ENCODE measurements at places on chromosomes 1 and 21.

DNA sequence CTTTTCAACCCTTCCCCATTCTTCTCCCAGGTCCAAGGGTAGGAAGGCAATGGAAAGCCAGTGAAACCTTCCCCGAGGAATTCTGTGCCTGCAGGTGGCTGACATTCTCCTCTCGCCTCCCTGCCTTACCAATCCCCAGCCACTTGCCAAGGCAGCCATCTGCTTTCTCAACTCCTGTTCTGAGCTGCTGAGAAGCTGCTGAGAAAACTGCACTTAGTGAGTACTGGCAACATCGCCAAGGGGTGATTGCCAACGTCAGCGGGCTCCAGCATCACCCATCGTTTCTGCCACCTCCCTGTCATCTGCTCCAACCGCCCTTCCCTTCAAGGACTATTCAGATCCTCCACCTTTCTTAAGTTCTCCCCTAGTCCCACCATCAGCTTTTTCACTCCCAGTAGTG is 106.0 kb downstream of the PTPRU start:
- DNase-seq, result no peak

DNA sequence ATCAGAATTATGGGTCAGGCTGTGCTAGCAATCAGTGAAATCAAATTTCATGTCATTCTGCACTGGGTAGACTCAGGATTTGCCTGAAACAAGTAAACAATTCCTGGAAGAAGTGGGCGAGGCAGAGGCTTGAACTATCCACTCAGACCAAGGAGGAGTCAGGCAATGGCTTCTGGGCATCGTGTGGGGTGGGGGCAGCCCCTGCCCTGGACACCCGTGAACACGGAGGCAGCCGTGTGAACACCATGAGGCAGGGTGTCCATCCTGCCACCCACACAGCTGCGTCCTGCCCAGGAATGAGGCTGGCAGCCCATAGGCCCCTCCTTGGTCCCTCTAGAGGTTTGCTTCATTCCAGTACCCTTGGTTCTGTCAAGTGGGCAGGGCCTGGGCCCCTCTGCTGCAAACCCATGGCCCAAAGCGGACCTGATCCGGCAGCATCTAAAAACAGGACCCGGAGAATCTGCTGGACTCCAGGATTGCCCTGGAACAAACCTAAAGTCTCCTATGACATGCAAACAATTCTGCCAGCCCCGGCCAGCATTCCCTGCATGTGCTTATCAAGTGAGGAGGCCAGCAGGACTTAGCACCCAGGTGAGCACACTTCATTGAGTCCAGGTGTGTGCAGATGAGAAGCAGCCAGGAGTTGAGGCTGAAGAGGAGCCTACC is 69.5 kb downstream of the PDE9A start:
- no peak for DNase-seq

- DNase-seq, result no peak
Measured at GRCh38 chr1:159532922-159533321, 2.9 kb downstream of the OR10J5 start.

DNA sequence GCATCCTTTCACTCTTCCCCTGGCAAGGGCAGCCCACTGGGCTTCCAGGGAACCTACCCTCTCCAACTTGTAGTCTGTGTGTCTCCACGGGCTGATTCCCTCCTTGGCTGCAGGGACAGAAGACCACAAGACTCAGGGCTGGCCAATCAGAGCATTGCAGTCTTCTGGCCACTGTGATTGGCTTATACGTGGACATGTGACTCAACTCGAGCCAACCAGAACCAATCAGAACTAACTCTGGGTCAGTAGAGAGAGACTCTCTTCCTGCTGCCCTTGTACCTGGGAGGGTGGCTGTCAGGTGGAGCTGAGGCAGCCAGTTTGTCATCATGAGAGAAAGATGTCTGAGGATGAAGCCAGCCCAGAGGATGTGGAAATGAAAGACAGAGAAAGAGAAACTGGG is 64.0 kb downstream of the DHRS3 start:
- no peak for DNase-seq

- no peak for DNase-seq
Measured at GRCh38 chr1:226512076-226512728, 36.4 kb upstream of the STUM start.

DNA sequence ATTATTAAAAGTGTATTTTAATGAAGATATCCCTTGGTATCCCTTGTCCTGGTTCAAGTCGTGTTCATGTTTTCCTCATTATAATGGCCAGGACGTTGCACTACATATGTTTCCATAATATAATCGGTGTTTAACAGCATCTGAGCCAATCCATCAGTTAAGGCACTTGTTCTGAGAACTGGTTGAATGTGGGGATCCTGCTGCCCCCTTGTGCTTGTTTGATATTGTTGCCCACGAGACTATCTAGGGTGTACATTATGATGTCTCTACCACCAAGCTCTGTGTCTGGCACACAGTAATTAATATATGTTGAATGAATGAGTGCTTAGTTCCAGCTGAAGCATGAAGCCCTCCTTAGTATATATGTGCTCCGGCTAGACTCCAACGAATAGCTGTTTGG is 193.0 kb downstream of the CACNA1E start:
- DNase-seq, result no peak

DNA sequence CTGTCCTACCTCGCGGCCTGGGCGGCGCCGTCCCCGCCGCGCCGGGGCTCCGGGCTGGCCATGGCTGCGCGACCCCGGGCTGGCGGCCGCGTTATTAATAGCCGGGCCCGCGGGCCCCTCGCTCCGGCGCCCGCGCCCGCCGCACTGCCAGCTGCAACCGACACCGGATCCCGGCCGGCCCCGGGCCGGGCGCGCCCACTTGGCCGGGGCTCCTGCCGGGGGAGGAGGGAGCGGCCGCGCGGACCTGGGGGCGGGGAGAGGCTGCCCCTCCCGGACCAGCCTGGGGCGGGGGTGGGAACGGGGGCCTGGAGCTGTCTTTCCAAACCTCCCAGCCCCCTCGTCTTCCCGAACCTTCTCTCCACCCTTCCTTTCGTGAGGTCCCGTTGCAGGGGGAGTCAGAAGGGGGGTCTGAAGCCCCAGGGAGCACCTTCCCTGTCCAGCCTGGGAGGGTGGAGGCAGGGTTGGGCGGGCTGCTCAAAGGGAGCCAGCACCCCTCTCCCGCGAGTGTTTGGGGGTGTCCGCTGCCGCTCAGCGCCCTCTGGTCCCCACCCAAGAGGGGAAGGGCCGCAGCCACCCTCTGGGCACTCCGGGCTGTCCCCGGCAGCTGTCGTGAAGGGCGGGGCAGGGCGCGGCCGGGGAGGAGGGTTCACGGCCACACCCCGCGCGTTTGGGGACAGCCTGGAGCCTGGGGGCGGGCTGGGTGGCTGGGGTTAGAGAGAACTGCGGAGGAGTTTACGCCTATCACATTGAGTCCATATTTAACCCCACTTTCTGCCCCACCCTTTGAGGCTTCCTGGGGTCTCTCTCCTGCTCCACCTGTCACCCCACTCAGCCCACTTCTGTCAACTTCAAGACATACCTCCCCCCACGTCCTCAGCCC is at the start of gene SYNC:
TSS of gene SYNC (minus strand) at position 172 of the 880 bp plus-strand sequence. CDS start at position 62, 110 bp downstream.
- peak; percentile 79 for DNase-seq

All from fibroblast of skin of left biceps (primary cell).